Airway epithelial cell (primary cell): ENCODE measurements at places on chromosomes 2 and 18. TPM values are rescaled to one million over a fixed set of nuclear protein-coding genes. Genes with fewer than 3 reads are reported as not detected.

The CNTNAP5 gene
- not detected in 2 replicates for total RNA-seq

The PMS1 gene
- 16.4 and 18.5 TPM in 2 replicates for total RNA-seq

The CXCR1 gene
- not detected in 2 replicates for total RNA-seq

The TLX2 gene
- total RNA-seq, result not detected in 2 replicates

The DLGAP1 gene
- 0.07 and 0.33 TPM in 2 replicates for total RNA-seq

The ACYP2 gene
- total RNA-seq, result 6.9 and 8.3 TPM in 2 replicates

The RBMS1 gene
- 16.5 and 32.8 TPM in 2 replicates for total RNA-seq

The XDH gene
- total RNA-seq, result 3.9 and 4.6 TPM in 2 replicates

The MAP3K20 gene
- total RNA-seq, result 20.3 and 28.9 TPM in 2 replicates

The AOX1 gene
- total RNA-seq, result 3.7 and 10.6 TPM in 2 replicates

The FBLN7 gene
- total RNA-seq, result 0.14 TPM in 1 of 2 replicates, not detected in the other

The TM4SF20 gene
- not detected in 2 replicates for total RNA-seq

The DDX1 gene
- total RNA-seq, result 47.4 and 52.9 TPM in 2 replicates

The IL36A gene
- not detected in 2 replicates for total RNA-seq

The ZCCHC2 gene
- total RNA-seq, result 7.8 and 8.0 TPM in 2 replicates

The ALK gene
- total RNA-seq, result not detected in 2 replicates

The TUBB8B gene
- total RNA-seq, result not detected in 2 replicates

The NEURL3 gene
- total RNA-seq, result not detected in 2 replicates

The NMS gene
- total RNA-seq, result not detected in 2 replicates

The PROM2 gene
- 36.2 and 53.7 TPM in 2 replicates for total RNA-seq

The TUBA3E gene
- not detected in 2 replicates for total RNA-seq

The CNDP1 gene
- total RNA-seq, result not detected in 2 replicates

The PRADC1 gene
- total RNA-seq, result 29.8 and 31.5 TPM in 2 replicates

The SPATS2L gene
- 47.1 and 83.8 TPM in 2 replicates for total RNA-seq
